GM13977 (cell line): ENCODE measurements at places on chromosomes 13 and 19.

GRCh38 chr13:112634102-112634501, 46.1 kb upstream of the TUBGCP3 start:
- DNase-seq: no peak

- DNase-seq: no peak
Observed at GRCh38 chr13:19069684-19070397, 111.8 kb downstream of the TUBA3C start.

DNA sequence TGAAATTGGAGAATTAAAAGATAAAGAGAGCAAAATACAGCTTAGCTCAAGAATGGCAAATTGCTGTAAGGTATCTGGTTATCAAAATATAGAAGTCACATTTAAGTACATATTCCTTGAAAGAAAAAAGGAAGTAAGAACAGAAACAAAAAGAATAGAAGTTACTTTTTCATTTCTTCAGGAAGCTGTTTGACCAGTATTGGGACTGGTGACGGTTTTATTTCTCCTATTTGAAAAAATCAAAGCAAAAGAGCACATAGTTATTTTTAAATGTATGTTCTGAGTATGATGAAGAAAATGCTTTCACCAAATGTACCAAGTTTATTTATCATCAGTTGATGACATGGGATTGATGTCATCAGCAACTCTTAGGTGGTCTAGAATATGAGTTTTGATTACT, 83.1 kb upstream of the OXGR1 start:
- no peak for DNase-seq

- DNase-seq: no peak
Observed at GRCh38 chr13:59960683-59961082, 203.0 kb downstream of the DIAPH3 start.

DNA sequence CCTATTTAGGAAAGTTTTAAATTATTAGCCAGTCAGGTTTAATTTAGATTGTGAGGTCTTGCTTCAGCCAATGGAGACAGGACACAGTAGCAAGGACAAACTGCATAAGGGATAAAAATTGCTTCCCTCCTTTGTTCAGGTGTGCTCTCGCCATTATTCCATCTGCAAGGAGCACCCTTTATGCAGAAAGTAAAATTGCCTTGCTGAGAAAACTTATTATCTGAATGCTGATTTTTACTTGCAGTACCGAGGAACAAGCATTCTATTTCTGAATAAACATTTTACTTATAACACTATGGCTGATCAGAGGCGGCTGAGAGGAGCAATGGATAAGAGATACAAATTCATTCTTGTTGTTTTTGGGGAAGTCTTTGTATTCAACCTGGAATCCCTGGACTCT, 8.0 kb downstream of the CYP4F22 start:
- DNase-seq: no peak

- DNase-seq: no peak
Observed at GRCh38 chr13:41639237-41639904, 182.0 kb downstream of the RGCC start.

DNA sequence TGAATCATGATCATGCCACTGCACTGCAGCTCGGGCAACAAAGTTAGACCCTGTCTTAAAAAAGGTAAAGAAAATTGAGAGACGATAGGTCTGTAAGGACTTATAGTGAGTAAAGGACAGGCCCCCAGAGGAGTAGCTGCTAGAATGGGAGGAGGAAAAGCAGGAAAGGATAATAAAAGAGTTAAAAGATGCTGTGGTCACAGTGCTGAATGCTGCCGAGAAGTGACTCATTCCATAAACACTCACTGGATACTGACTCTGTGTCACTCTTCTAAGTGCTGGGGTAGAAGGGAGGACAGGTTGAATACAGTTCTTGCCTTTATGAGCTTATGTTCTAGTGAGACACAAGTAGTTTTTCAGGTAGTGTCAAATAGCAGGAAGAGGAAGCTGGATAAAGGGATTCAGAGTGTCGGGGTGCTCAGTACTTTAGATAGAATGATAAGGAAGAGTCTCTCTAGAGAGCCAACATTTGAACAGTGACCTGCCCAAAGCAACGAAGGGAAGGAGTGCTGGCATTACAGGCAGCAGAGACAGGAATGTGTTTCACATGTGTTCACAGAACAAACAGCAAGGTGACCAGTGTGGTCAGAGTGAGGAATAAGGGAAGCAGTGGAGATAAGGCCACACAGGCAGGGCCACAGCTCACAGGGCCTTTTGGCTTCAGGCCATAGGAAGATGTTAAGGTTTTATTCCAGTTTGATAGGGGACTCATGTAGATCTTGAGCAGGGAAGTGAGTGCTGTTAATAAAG, 1240.5 kb downstream of the UQCRFS1 start:
- DNase-seq: no peak

DNA sequence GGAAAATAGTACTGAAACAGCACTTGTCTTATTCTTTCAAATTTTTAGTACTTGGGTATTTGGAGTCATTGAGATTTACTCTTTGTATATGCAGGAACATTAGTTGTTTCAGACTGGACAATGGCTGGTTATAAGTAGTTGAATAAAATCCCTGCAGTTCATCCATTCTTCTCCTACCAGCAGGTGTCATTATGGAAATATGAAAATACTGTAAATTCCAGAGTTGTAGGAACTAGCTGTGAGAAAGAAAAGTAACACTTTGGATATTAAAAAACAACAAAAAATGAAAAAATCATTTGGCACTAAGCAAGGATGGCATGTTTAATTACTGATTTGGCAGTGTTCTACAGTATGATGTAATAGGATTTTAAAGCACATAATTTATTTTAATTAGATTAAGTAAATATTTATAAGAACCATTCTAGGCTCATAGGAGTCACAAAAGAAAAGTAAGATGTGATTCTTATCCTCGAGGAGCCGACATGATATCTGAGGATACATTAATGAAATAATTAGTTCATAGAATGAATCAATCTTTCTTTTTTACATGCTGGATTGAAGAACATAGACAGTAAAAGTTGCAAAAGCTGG, 155.3 kb downstream of the KCNRG start:
- no peak for DNase-seq

GRCh38 chr13:75661443-75661842, 25.3 kb downstream of the LMO7 start:
- no peak for DNase-seq

DNA sequence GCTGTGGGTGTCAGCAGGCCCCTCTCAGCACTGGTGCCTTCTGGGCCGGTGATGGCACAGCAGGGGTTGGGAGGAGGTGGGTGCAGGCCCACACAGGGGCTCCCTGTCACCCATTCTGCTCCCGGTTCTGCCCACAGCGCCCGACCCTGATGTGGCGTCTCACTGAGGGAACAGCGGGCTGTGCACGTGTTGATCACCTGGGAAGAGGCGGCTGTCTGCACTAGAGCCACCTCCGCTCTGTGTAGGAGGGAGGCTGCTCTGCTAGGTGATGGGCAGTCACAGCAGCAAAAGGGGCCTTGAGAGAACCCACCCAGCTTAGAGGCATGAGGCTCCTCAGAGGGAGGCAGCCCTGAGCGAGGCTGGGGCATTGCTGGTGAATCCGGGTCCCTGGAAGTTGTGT, 39.2 kb upstream of the TUBGCP3 start:
- no peak for DNase-seq

GRCh38 chr13:113345486-113345885, 18.4 kb downstream of the GRTP1 start:
- DNase-seq: no peak

DNA sequence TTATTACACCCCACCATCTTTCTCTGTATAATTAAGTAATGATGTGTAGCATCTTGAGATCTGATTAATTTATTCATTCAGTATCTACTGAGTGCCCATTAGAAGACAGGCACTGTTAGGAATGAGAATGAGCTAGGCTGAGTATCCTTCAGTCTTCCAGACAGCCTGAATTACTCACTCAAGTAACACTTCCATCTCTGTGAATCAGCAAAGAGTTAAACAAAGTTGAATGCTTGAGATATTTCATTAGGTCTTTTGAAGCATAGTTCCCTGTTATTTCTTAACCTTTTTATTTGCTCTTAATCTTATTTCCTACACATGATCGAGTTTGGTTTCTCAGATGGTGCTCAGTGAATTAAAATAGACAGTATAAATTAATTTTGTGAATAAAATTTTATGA, 413.7 kb downstream of the DCT start:
- DNase-seq: no peak

- no peak for DNase-seq
Observed at GRCh38 chr13:84654654-84655275, 772.5 kb upstream of the SLITRK1 start.

DNA sequence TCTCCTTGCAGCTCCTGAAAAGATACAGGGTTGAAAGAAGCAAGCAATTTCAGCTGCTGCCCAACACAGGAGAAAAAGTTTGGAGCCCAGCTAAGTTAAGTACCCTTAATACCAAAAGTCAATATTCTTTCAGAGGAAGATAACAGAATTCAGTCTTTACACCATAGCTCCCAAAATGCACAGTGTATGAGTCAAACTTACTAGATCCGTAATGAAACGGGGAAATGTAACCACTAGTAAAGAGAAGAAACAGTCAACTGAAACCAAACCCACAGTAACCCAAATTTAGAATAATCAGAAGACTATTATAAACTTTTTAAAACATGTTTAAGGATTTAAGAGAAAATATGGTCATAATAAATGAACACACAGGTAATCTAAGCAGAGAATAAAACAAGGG, 45.2 kb downstream of the SUCLA2 start:
- DNase-seq: no peak

DNA sequence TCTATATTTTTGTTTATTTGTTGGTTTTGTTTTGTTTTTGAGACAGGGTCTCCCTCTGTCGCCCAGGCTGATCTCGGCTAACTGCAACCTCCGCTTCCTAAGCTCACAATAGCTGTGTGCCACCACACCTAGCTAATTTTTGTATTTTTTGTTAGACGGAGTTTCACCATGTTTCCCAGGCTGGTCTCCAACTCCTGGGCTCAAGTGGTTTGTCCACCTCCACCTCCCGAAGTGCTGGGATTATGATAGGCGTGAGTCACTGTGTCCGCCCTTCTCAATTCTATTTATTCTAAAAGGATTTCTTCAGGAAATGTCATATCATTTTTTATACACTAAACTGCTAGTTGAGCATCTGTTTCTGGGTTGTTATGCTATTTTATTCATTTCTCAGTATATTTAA, 1206.0 kb downstream of the OLFM4 start:
- no peak for DNase-seq

DNA sequence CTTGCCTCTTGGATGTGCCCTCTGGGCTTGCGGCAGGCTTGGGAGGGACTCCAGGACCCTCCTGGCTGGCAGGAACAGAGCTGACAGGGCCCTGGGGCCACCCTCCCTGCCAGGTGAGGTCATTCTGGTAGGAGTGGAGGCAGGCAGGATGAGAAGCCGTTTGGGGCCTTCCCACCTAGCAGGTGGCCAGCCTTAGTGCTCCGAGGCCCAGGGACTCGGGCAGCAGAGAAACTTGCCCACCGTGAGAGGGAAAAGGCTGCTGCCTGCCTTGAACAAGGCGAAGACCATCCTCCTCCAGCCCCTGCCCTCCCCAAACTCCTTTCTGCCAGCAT, 8.5 kb downstream of the RFX1 start:
- DNase-seq: peak; percentile 3

GRCh38 chr13:68257111-68257842, 1027.1 kb upstream of the PCDH9 start:
- no peak for DNase-seq

DNA sequence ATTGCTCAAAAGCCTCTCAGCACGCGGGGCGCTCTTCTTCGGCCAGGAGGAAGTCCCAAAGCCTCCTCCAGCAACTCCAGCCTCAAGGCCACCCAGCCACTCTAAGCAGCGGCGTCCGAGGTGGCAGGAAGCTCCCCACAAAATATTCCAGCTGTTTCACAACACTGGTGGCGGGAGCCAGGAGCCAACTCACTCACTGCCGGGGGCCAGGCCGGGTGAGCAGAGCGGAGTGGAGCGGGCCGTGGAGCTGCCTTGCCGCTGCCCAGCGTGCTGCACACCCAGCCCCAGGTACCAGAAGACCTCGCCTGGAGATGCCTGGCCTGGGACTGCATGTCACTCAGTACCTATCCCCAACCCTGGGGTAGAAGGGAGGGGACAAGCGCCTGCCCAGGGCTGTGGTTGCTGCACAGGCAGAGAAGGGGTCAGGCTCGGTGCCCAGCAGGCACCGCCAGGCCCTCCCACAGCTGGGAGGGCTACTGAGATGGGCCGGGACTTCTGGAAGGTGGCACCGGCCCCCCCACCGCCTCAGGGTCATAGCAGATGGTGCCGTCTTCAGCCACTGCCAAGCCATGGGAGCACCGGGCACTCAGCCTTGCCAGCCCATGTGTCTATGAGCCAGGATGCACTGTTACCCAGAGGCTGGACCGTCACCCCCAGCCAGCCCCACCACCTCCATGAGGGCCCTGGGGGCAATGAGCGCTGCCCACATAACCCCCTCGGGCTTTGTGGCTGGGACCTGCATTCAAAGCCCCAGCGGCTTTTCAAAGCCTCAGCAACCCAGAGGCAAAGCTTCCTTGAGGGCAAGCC, 59.2 kb downstream of the MLLT1 start:
- no peak for DNase-seq

DNA sequence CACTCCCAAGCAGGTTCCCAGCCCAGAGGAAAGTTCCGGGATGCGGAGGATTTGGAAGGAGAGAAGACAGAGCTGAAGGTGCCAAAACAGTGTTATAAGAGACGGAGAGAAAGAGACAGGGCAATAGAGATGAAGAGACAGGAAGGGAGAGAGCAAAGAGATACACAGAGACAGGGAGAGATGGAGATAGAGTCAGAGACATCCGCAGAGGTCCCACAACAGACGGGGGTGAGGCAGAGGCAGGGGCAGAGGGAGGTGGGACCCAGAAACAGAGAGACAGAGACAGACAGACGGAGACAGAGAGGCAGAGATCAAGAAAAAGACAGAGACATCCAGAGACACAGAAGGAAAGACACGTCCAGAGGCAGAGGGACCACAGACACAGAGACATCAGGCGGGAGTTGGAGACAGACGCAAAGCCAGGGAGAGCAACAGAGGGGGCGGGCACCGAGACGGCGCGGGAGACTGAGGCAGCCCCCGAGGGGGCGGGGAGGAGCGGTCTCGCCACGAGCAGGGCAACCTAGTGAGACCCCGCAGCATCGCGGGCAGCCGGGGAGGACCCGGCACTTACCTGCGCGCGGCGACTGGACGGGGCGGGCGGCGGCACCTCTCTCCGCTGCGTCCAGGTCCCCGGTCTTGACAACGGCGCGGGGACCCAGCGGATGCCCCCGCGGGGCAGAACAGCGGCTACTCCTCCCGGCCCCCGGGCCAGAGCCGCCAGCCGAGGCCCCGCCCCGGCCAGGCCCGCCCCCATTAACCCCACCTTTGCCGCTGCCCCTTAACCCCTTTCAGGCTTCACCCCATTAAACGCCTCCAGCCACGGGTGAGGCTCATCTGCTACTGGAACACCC, at the start of gene GPR4:
Gene GPR4 (minus strand): TSS at position 689 of the 851 bp plus-strand sequence. CDS start 10,346 bp downstream, outside the sequence.
- peak; percentile 31 for DNase-seq
